ENCODE measurements at places on chromosomes 5 and 9.

GRCh38 chr9:72256931-72257330 is 107.7 kb downstream of the GDA start:
- no peak for DNase-seq

DNA sequence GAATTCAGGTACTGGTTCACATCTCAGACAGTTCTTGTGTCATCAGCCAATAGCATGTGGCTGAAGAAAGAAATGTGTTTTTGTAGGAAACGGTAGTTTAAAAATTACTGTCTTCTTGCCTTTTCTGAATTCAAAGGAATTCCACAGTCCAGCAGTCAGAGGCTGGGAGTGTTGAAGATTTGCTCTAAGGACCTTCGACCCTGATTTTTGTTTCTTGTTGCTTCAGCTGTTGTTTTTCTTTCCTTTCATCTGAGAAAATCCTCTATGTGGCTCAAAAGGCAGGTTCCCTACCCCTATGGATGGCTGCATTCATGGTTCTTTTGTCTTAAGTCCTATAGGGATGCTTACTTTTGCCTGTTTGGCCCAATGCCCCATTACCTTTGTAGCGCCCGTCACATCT is 304.9 kb downstream of the TMEM167A start:
- DNase-seq: no peak

DNA sequence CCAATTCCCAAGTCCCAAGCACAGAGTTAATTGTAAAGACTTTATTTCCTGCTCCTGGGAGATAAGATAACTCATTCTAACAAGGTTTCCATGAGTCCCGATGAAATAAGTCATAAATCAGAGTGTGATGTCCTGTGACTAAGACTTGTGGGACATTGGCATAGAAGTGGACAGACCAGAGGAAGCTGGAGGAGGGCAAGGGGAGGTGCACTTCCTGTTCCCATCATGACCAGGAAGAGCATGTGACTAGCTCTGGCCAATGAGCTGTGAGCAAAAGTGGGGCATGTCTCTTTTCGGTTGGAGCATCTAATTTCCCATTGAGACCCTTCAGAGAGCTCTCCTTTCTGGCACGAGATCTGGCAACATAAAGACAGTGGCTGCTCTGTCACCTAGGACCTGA is 100.4 kb downstream of the ZNF354C start:
- DNase-seq: peak; percentile 6

DNA sequence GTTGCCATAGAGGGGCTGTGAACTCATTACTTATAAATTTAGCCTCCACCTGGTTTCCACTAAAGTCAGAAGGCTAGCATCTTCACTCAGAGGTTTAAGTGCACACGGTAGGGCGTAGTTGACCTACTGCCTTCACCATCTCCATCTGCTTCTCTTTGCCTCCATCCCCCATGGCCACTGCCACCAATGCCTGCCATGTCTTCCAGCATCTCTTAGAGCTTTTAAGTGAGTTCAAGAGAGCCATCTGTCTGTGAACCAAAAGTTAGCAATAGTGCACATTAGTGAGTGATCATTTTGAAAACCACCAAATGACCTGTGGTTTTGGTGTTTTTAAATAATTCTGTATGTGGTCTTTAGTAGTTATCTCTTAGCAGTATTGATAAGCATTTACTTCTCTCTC is 102.0 kb downstream of the DMRTA1 start:
- no peak for DNase-seq

DNA sequence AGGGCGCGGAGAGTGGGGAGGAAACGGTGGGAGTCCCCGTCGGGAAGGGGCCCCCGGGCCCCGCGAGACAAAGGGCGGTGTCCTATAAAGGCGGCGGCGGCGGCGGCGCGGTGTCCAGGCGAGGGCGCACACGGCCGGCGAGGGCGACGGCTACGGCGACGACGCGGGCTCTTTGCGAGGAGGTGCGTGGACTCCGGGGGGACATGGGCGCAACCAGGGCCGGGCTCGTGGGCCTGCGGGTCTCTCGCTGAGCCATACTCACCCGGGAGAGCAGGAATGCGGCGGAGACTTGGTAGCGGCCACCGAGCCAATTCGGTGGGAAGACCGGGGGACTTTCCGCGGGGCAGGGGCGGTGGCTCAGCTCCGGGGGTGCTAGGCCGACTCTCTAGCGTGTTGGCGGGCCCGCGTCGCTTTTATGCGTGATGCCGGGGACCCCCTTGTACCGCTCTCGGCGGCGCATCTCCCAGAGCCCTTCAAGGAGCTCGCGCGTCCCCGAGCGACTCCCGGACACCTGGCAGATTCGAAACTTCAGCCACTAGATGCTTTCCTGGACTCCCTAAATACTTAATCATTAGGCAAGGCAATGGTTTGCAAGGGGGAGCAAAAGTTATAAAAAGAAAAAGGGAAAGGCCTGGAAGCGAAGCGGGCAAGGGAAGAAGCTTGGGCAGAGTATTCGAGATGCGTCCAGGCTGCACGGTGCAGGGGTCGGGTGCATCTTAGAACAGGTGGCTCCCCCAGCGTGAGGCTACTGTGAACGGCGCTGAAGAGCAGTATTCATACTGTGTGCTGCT is 5.9 kb upstream of the TAL2 start:
- no peak for DNase-seq

DNA sequence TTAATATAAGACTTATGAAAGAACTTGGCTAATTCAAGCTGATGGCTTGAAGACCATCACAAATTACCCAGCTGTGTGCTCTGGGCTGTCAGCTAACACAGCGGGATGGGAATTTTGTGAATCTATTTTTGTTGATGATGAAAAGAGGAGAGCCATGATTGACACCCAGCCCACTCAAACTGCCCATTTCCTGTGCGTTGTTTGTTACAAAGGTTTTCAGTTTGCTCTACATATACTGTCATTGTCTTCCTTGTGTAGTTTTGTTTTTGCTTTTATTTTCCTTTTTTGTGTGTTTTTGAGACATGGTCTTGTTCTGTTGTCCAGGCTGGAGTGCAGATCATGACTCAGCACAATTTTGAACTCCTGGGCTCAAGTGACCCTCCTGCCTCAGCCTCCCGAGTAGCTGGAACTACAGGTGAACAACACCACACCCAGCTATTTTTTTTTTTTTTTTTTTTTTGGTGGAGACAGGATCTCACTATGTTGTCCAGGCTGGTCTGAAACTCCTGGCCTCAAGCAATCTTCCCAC is 400.3 kb downstream of the ICE1 start:
- no peak for DNase-seq

- no peak for DNase-seq
Observed at GRCh38 chr5:162474239-162474638, 406.7 kb downstream of the GABRG2 start.

DNA sequence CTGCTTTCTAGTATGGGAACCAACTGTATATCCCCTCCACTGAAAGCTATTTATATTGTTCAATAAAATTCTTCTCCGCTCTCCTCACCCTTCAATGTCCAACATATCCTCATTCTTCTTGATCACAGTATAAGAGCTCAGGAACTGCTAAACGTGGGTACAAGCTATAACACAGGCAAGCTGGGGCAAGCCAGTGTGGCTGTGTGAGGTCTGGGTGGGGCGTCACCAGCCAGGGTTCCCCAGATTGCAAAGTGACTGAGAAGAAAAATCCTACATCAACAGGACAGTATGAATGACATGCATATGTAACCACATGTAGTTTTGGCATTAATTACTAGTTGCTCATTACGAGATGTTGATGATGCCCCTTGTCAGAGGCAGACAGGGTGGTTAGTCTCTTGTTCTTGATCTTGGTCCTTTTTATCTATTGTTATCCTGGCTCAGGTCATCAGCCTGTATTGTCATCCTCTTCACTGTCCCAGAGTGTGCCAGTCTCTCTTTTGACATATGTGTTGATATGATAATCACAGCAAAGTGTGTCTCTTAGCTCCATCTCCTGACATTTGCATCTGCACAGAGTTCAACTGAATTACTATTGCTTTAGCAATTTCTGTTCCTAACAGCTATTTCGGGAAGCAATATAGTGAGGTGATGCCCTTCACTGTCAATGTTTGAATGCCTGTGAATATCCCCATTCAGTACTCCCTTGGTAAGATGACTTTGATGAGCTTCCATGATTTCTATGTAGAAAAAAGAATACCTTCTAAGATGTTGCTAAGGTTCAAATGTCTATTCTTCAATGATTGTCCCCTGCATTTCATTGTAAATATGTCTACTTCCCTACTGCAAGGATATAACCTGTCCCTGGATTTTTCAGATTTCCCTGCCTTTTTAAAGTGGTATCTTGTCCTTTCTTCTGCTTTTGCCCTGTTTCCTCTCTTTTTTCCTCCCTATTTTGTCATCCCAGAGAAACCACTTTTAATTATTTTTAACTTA is 140.3 kb downstream of the MAT2B start:
- no peak for DNase-seq

GRCh38 chr5:137498301-137498735 is 808 bp downstream of the SPOCK1 start:
- peak; percentile 32 for DNase-seq

Data from posterior cingulate gyrus (tissue), 11 donors.